ENCODE measurements at places on chromosomes 12 and 14. TPM values are rescaled to one million over a fixed set of nuclear protein-coding genes. Genes with fewer than 3 reads are reported as not detected.

Gene GLT8D2
- 12.6 TPM for total RNA-seq

Gene CCND2
- total RNA-seq = 37.3 TPM

Gene ASB2
- total RNA-seq = 0.99 TPM

Gene ARG2
- 8.4 TPM for total RNA-seq

Gene SLC25A47
- total RNA-seq = under 0.01 TPM

Gene TAS2R42
- not detected for total RNA-seq

Gene E2F7
- total RNA-seq = 4.6 TPM

Gene NOPCHAP1
- total RNA-seq = 12.2 TPM

Gene MIP
- not detected for total RNA-seq

Gene IGFBP6
- 973 TPM for total RNA-seq

Gene FOXG1
- not detected for total RNA-seq

Gene SNRNP35
- 20.8 TPM for total RNA-seq

Gene HCAR2
- total RNA-seq = not detected

Gene DPY19L2
- total RNA-seq = 4.4 TPM

Gene LRP1-AS
- not detected for total RNA-seq

Gene LBHD2
- total RNA-seq = not detected

Gene KERA
- not detected for total RNA-seq

Gene GCH1
- total RNA-seq = 1.5 TPM

Gene CD163L1
- total RNA-seq = not detected

Gene KRT83
- not detected for total RNA-seq

Data from fibroblast of lung (primary cell).